ENCODE measurements at places on chromosomes 2 and 18.
A peak's percentile ranks its signal among the peaks of the same experiment; 100 is the strongest.

- DNase-seq, result no peak
Observed at GRCh38 chr2:45570671-45571334, 40.3 kb downstream of the SRBD1 start.

GRCh38 chr2:175832866-175833265 lies 169.2 kb downstream of the LNPK start:
- no peak for DNase-seq

DNA sequence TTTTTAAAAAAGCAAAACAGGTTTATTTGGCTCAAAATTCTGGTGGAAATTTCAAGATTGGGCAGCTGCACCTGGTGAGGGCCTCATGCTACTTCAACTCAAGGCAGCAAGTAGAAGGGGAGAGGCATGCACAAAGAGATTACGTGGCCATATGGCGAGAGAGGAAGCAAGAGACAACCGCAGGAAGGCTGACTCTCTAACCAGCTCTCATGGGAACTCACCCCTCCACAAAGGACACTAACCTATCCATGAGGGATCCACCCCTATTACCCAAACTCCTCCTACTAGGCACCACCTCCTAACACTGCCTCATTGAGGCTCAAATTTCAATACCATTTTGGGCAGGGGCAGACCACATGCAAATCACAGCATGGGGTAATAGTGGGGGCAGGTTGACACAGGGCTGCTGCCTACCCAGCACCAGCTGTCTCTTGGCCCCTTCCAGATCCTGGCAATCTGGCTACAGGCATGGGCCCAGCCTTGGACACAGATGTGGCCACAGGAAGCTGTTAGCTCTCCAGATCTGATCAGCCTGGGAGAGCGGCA lies 2.0 kb upstream of the CAPN10 start:
- DNase-seq, result no peak

GRCh38 chr2:191593622-191594385 lies 84.1 kb upstream of the NABP1 start:
- no peak for DNase-seq

GRCh38 chr2:221464971-221465370 lies 107.1 kb downstream of the EPHA4 start:
- DNase-seq, result no peak

- no peak for DNase-seq
Observed at GRCh38 chr2:127235082-127235702, 15.1 kb upstream of the CYP27C1 start.

DNA sequence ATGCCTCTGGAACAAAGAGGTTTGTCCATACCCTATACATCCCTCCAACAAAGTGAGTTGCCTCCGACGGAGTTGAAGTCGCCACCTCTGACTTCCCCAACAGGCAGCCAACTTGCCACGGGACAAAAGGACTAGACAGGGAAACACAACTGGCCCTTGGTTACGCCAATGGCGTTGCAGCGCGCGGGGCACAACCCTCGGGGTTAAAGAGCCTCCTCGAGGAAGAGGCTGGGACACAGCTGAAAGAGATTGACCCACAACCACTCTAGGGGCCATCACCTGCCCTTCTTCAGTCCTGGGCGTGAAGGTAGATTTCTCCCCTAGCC lies 545 bp downstream of the GTF3C2 start:
- no peak for DNase-seq

DNA sequence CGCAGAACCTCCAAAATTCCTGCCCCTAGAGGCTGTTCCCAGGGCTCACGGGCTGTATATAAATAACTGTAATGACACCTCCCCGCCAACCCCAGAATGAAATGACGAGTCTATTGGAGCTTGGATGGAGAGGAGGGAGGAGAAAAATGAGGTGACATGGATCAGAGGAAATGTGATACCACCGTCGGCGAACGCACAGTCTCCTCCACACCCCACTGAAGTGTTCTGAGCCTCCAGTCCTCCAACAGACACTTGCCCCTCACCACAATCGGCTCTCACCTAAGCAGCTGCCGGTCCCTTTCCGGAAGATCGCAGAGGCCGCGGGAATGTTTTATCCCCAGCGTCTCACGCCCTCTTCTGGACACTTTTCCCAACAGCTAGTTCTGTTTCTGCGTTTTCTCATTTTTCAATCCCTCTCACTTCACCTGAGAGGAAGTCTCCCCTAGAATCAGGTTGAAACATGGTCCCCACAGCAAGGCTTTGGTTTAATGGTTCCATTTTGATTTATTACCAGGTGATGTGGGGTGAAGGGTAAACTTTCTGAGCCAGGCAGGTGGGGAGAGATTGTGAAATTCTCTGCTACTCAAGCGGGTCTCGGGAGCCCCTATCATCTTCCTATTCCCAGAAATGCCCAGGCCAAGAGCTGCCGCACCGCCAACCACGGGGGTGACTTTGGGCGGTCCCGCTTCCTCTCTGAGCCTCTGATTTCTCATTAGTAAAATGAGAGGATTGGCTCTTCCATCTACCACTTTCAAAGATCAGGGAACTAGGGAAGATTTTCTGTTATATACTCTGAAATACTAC lies 9.1 kb upstream of the MYO5B start:
- DNase-seq, result no peak

DNA sequence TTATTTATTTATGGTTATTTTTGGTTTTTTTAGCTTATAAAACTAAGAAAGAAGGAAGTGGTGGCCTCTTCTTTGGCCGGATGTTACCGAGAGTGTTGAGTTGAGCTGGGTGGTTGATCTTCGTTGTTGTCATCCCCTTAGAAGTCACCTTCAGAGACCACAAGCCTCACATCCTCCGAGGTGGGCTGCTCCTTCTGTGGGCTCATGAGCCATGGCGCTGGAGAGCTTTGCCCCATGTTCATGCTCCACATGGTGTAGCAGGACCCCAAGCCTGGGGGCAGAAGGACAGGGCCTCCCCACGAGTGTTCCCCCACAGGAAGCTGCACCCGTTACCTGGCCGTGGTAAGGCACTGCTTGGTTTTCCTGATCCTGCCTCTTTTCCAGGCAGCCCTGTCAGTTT lies 23.4 kb downstream of the SNTG2 start:
- DNase-seq, result peak; percentile 3

- no peak for DNase-seq
Observed at GRCh38 chr2:85786865-85787264, 33.1 kb downstream of the ATOH8 start.

GRCh38 chr2:217247476-217247875 lies 387.6 kb upstream of the TNP1 start:
- DNase-seq, result no peak

- DNase-seq, result no peak
Observed at GRCh38 chr2:100483895-100484294, 13.6 kb downstream of the NMS start.

DNA sequence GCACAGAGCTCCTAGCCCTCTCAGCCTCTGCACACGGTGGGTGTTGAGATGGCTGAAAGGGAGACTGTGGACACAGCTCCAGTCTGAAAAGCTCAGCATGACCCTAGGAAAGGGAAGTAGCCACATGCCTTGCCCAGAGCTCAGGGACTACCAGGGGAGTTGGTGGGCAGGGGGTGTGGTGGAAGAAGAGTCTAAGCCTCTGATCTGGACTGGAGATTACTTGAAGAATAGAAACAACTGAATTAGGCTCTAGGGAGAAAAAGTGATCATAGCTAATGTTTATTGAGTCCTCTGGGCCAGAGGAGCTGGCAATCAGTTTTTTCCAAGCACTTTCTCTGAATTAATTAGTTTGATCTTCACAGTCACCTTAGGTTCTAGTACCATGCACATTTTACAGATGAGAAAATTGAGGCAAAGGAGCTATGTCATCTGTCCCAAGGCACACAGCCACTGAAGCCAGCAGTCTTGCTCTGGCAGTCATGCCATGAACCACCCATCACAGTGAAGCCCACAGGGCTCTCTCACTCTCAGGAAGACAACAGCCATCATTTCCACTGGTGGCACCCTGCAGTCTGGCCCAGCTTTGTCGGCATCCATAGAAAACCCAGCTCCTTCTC lies 10.3 kb downstream of the SDC1 start:
- no peak for DNase-seq

GRCh38 chr2:210955591-210955990 lies 399.2 kb downstream of the CPS1 start:
- DNase-seq, result no peak

DNA sequence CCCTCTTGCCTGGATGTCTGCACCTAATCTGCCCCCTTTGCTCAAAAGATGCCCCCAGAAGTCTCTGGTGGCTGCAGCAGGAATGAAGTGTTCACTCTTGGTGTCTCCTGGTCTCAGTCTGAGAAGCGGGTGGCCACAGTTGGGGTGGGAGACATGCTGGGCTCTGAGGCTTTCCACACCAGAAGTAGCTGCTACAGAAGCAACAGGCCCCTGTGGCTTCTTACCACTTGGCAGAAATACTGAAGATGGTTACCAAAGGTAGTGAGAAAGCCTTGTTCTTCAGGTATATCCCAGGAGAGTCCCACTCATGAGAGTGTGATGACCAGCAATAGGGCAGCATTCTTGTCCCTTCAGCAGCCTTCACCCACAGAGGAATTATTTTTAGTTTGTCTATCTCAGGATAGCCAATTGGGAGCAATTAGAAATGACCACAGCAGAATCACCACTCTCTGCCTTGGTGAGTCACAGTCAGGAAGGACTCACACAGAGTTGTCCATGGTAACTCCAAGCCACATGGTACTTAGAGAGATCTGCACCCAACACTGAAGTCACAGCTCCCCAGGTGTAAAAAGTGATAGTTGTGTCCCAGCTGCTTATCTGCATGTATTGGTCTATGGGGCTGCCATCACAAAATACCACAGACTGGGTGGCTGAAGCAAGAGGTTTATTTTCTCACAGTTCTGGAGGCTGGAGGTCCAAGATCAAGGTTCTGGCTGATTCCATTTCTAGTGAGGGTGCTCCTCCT lies 169.8 kb upstream of the ID2 start:
- no peak for DNase-seq

- no peak for DNase-seq
Observed at GRCh38 chr18:8293184-8293583, 316.1 kb upstream of the RAB12 start.

- DNase-seq, result no peak
Observed at GRCh38 chr2:169110916-169111315, 41.6 kb downstream of the DHRS9 start.

DNA sequence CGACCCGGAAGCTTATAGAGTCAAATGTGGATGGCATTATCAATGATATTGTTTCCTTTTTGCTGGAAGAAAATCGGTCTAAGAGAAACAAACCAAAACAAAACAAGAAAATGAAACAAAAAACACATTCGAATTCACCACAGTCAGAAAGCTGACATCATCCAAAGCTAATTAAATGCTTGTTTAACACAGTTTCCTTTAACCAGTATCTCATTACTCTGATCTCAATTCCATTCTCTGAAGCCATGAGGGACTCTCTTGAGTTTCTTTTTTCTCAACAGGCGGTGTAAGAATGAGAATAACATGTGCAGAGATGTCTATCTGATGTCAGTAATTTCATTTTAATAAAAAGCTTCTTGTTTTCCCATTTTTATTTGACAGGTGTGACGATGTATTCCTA lies 1448.3 kb upstream of the DDX18 start:
- no peak for DNase-seq

GRCh38 chr2:86622519-86623042 lies 1.1 kb downstream of the RNF103 start:
- peak; percentile 3 for DNase-seq

DNA sequence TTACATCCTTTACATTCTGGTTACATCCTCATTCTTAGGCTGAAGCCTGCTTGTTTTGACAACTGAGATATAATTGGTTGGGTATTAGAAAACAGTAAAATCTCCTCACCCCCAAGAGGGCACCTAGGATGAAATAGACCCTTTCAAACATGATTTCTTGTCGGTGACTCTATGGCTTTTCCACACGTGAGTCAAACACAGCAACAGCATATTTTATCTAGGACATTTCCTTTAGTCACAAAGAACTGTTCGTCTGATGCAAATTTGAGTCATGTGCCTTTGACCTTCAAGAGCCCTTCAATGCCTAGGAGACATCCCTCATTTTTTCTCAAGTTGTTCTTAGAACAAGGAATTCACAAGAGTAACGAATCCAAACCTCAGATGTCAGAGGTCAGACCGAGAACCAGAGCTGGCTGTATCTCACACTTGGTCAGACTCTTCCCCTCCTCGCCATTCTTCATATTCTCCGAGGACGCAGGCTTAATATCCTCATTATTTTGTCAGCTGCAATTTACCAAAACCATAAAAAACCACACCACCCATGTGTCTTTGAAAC lies 60.5 kb upstream of the ALKAL2 start:
- DNase-seq, result no peak

GRCh38 chr2:180122874-180123273 lies 115.8 kb upstream of the CWC22 start:
- no peak for DNase-seq

DNA sequence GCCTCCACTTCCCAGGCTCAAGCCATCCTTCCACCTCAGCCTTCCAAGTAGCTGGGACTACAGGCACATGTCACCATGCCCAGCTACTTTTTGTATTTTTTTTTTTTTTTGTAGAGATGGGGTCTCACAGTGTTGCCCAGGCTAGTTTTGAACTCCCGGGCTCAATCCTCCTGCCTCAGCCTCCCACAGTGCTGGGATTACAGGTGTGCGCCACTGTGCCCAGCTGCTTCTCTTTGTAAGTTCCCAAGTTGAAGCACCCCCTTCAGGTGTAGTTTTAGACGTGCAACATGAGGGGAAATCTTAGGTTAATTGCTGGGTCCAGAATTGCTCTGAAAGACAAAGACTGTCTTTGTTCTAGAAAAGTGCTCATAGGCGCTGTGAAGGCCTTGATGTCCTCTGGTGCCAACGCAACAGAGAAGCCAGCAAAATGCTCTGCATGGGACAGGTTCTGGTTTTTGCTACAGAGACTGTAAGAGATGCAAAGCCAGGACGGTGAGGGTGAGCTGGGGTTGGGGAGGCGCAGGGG lies 46.6 kb downstream of the RRM2 start:
- DNase-seq, result no peak

DNA sequence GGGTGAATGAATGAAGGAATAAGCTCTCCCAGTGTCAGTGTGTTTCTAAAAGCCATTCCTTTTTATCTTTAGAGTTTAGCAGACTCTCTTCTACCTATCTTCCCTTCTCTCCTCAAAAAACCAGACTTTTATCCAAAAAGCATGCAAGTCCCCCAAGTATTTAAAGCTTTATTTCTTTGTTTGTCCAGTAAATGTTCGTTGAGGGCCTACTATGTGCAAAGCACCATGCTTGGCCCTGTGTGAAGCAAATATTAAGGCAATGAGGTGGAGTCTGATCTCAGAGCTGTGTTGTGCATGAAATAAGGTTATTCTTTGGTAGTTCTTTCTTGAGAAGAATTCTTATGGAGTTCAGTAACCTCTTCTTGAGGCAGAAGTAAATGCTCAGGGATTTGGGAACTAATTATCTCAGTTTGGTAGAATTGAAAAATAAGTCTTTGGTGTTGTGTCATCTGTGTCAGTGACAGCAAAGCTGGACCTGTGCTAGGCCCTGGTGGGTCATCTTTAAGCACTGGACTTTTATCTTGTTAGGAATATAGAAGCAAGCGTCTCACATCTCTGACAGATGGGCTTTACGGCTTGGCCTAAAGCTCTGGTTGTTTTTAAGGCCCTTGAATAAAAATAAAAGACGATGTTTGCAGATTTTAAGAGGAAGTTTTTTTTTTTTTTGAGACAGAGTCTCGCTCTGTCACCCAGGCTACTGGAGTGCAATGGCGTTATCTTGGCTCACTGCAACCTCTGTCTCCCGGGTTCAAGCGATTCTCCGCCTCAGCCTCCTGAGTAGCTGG lies 28.1 kb upstream of the CASP10 start:
- no peak for DNase-seq

GRCh38 chr2:42435628-42436027 lies 58.2 kb downstream of the KCNG3 start:
- DNase-seq, result no peak

Data from stimulated activated CD8-positive, alpha-beta memory T cell treated with anti-CD3 and anti-CD28 coated beads, Interleukin-4, amount 100 ng/mL, for 1 hour (primary cell).